Caki2 (cell line): ENCODE measurements at places on chromosomes 16 and 17. TPM values are rescaled to one million over a fixed set of nuclear protein-coding genes. Genes with fewer than 3 reads are reported as not detected.

The DNAAF8 gene
- 5.4 and 6.6 TPM in 2 replicates for total RNA-seq

The NOD2 gene
- not detected in 2 replicates for total RNA-seq

The CNTNAP4 gene
- not detected in 2 replicates for total RNA-seq

The PRCD gene
- total RNA-seq = not detected in 2 replicates

The PCGF2 gene
- total RNA-seq = 0.88 and 7.0 TPM in 2 replicates

The QRICH2 gene
- total RNA-seq = 1.4 and 3.6 TPM in 2 replicates

DNA sequence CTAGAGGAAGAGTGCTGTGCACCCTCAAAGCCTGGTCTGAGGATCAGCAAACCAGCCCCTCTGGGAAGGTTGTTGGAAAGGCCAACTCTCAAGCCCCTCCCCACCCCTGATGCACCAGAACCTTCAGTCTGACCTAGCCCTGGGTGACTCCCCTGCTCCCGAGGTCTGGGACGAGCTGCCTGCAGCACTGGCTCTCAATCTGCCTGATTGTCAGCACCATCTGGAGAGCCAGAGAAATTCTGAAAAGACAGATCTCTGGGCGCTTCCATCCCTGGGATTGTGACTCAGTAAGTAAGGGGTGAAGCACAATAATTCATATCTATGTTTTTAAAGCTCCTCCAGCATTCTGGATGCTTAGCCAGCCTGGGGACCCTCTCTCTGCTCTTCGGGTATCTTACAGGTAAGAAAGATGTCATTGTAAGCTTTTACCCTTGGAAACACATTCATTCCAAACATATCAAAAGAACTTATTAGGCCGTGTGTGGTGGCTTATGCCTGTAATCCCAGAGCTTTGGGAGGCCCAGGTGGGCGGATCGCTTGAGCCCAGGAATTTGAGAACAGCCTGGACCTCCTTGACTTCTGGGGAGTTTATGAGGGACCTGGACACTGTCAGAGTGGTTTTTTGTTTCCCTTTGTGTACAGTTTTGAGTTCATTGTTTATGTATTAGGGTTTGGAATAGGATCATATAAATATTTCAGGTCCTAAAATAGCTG, 147.5 kb downstream of the KCNJ12 start:
- DNase-seq = no peak

DNA sequence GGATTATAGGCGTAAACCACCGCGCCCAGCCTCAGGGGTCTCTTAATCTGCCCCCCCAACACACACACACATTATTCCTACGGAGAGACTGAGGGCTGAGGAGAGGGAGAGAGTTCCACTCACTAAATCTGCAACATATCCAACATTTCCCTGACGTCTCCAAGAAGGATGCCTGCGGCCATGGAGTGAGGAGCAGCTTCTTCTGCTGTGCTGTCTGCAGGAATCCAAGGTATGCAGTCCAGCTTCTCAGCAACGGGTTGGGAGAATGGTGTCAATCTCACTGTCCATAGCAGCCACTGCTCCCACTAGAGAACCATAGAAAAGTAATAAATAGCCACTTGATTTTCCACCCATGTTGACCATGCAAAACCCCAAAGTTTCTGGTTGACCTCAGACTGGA, 5.1 kb upstream of the PLXDC1 start:
- no peak for DNase-seq

DNA sequence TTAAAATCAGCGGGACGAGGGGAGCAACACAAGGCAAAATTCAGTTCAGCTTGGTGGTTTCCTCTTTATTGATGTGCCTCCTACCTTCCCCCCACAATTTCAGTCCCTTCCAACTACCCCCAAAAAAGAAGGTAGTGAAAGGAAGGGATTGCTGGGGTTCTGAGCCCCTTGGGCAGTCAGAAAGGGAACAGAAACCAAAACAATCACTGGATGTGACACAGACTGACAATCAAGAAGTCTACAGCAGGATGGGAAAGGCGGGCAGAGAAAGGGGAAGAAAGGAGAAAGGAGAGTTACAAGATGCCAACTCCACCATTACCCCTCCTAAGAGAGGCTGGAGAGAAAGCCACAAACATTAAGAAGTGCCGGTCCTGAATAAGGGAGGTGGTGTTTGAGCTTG, 1.1 kb upstream of the PHF23 start:
- DNase-seq = no peak

- no peak for DNase-seq
Observed at GRCh38 chr17:32553168-32553567, 66.4 kb downstream of the CDK5R1 start.

DNA sequence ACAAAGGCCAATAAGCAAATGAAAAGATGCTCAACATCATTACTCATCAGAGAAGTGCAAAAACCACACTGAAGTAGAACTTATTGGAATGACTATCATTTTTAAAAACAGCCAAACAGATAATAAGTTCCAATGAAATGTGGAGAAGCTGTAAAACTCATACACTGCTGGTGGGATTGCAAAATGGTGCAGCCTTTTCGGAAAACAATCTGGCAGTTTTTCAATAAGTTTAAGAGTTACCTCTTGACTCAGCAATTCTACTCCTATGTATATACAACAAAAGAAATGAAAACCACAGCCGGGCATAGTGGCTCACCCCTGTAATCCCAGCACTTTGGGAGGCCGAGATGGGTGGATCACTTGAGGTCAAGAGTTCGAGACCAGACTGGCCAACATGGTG, 49.3 kb downstream of the AKAP10 start:
- DNase-seq = no peak

GRCh38 chr17:8021565-8022359, 17.1 kb upstream of the ALOX15B start:
- DNase-seq = no peak
